ENCODE measurements at places on chromosomes 11 and 22. TPM values are rescaled to one million over a fixed set of nuclear protein-coding genes. Genes with fewer than 3 reads are reported as not detected.

The CYTH4 gene
- 12.2 TPM for total RNA-seq

The ARRB1 gene
- total RNA-seq = 30.6 TPM

The ADAMTS8 gene
- total RNA-seq = 2.5 TPM

The TRPM5 gene
- total RNA-seq = 1.1 TPM

The BSCL2 gene
- 79.3 TPM for total RNA-seq

The BTBD18 gene
- total RNA-seq = not detected

The H19 gene
- total RNA-seq = 6,968 TPM

The PIWIL4 gene
- 5.1 TPM for total RNA-seq

The GAL3ST1 gene
- 27.3 TPM for total RNA-seq

The OR8G1 gene
- total RNA-seq = not detected

The OR2AG1 gene
- total RNA-seq = not detected

The OR52R1 gene
- total RNA-seq = not detected

The SMTNL1 gene
- 9.8 TPM for total RNA-seq

The MS4A14 gene
- total RNA-seq = not detected

The CATSPERZ gene
- not detected for total RNA-seq

The ADM gene
- 91.5 TPM for total RNA-seq

The MUC6 gene
- total RNA-seq = 5.0 TPM

The ALDH3B2 gene
- 2.1 TPM for total RNA-seq

The LSP1 gene
- 23.6 TPM for total RNA-seq

The GGTLC3 gene
- 0.29 TPM for total RNA-seq

The SPON1 gene
- total RNA-seq = 82.8 TPM

The POLR2F gene
- total RNA-seq = 32.3 TPM

The MYRF gene
- total RNA-seq = 12.7 TPM

The MOV10L1 gene
- 0.99 TPM for total RNA-seq

The NEFH gene
- total RNA-seq = 1.6 TPM

The LRRC55 gene
- 2.0 TPM for total RNA-seq

The GGT1 gene
- 44.6 TPM for total RNA-seq

The TECTA gene
- 1.5 TPM for total RNA-seq

The INS gene
- 0.35 TPM for total RNA-seq

The GGT5 gene
- total RNA-seq = 12.1 TPM

The DCHS1 gene
- 73.7 TPM for total RNA-seq

The LGR4 gene
- 157 TPM for total RNA-seq

The ACAD8 gene
- total RNA-seq = 38.6 TPM

The OR4D6 gene
- not detected for total RNA-seq

The E2F8 gene
- total RNA-seq = 6.4 TPM

The UFD1 gene
- total RNA-seq = 29.4 TPM

The P4HA3 gene
- total RNA-seq = 0.58 TPM

The OR52H1 gene
- 2.3 TPM for total RNA-seq

The FREY1 gene
- total RNA-seq = 0.64 TPM

The GLB1L3 gene
- 0.35 TPM for total RNA-seq

The PRAME gene
- 0.12 TPM for total RNA-seq

The SSTR3 gene
- total RNA-seq = 0.35 TPM

The LRRC32 gene
- total RNA-seq = 72.5 TPM

The CFL1 gene
- total RNA-seq = 360 TPM

The TMEM184B gene
- 52.0 TPM for total RNA-seq

The APOL5 gene
- total RNA-seq = 0.18 TPM

The SMIM35 gene
- total RNA-seq = not detected

All from metanephros (tissue), 2 donors.